ENCODE measurements at places on chromosomes 3 and 15.

DNA sequence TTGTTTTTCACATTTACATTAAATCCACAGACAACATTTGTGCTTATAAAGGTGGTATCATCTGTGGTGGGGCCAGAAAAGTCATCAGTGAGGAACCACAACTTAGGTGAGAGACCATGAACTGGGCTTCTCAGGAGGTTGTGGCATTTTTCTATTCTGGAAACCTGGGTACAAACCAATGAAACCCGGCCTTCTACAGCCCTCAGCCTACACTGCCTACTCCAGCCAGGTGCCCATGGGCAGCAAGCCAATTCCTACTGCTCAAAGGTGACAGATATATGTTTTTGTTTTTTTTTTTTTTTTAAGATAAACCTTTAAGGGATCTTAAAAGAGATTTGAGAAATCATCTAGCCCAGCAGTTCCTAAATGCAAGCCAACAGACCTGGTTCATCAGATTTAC, 20.3 kb downstream of the SPG21 start:
- DNase-seq = no peak

DNA sequence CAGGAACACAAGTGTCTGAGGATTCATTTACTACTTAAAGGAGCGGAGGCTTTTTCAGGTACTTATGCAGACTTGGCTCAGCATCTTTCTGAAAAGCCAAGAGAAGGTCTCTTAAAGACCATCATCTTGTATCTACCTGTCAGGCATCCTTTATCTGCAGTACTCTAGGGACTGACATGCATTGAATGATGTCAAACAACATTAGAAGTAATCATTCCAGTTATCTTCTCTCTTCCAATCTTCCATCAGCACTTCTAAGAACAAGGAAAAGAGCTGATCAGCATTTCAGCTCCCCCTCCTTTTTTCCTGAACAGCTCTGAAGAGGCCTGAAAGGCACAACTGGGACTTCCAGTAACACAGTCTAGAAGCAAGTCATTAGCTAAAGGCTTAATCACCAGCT, 214.8 kb downstream of the KCNH8 start:
- DNase-seq = no peak

DNA sequence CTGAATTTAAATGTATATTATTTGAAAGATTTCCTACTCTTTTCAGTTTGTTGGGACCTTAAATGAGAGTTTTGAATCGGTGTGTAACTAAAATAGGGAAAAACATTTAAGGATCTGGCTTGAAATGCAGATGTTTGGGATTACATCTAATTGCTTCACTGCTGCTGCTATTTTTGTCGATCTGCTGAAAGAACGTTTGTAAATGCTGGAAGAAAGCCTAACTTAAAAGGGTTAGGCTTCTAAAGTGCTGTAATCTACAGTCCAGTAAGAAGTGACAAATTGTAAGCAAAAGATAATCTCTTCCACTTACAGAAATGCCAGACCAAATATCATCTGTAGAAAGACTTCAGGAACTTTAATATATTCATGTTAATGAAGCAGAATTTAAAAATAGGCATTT, 691.6 kb downstream of the ZNF385D start:
- DNase-seq = no peak

GRCh38 chr3:150345021-150345538, 63.0 kb upstream of the TSC22D2 start:
- peak; percentile 100 for DNase-seq

GRCh38 chr3:63972196-63972595, 51.1 kb downstream of the PSMD6 start:
- DNase-seq = peak; percentile 43

GRCh38 chr15:62573876-62574275, 408.8 kb upstream of the C2CD4B start:
- DNase-seq = no peak

DNA sequence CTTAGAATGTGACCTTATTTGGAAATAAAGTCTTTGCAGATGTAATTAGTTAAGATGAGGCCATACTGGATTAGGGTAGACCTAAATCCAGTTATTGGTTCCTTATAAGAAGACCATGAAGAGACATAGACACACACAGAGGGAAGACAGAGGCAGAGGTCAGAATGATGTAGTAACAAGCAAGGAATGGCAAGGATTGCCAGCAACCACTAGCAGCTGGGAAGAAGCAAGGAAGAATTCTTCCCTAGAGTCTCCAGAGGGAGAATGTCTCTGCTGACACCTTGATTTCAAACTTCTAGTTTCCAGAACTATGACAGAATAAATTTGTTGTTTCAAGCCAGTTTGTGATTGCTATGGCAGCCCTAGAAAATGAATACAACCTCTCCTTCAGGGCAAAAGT, 116.7 kb downstream of the WDR76 start:
- no peak for DNase-seq

GRCh38 chr15:24054547-24055245, 367.6 kb upstream of the NDN start:
- DNase-seq = no peak

All from bronchial epithelial cell (primary cell).